ENCODE measurements at places on chromosomes 2 and 18. TPM values are rescaled to one million over a fixed set of nuclear protein-coding genes. Genes with fewer than 3 reads are reported as not detected.
A peak's percentile ranks its signal among the peaks of the same experiment; 100 is the strongest.

SKOR2 gene
- total RNA-seq = 0.38 TPM

BCL2 gene
- 9.2 TPM for total RNA-seq

DNA sequence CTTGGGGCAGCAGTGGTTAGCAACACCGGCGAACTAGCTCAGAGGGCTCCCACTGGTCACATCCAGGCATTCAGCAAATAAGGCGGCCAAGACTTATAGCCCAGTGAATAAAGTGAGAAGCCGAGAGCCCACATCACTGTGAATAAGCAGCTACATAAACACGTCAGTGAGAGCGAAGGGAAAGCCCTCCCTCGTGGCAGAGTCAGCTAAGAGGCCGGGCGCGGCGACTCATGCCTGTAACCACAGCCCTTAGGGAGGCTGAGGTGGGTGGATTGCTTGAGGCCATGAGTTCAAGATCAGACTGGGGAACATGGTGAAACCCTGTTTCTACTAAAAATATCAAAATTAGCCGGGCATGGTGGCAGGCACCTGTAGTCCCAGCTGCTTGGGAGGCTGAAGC is 5.2 kb downstream of the D2HGDH start:
- no peak for DNase-seq

PAX8 gene
- total RNA-seq = 2.1 TPM

DNA sequence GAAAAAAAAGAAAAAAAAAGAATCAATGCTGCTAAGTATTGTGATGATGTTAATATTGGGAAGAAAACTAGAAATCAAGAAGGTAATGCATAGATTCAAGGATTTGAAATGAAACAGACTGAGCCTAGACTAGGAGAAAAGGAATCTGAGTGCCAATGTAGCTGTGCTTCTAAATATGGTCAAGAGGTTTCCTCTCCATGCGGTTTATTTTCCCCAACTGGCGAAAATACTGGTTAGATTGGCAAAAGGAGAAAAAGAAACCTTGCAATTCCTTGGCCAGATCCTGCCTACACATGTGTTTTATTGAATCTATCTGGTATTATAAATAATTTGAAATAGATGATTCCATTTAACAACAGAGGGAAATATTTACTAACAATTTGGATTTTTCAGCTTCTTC is 5.7 kb downstream of the SCN3A start:
- no peak for DNase-seq

DNA sequence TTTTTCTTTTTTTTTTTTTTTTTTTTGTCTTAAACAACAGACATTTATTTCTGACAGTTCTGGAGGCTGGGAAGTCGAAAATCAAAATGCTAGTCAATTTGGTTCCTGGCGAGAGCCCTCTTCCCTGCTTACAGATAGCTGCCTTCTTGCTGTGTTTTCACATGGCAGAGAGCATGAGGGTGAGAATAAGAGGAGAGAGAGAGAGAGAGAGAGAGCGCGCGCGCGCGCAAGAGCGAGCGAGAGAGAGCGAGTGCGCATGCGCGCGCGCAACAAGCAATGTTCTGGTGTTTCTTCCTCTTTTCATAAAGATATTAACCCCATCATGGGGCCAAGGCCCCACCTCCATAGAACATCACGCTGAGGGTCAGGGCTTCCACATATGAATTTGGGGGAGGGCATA is 20.9 kb downstream of the MTCL1 start:
- DNase-seq = no peak

DLGAP1 gene
- 1.8 TPM for total RNA-seq

SMPD4 gene
- total RNA-seq = 65.6 TPM

GRCh38 chr2:112699984-112700667 is 20.7 kb upstream of the NT5DC4 start:
- no peak for DNase-seq

GRCh38 chr2:236341721-236342120 is 77.5 kb upstream of the ASB18 start:
- no peak for DNase-seq

GRCh38 chr2:110869472-110870446 is 137.4 kb downstream of the ACOXL start:
- DNase-seq = no peak

OXER1 gene
- total RNA-seq = 1.5 TPM

DNA sequence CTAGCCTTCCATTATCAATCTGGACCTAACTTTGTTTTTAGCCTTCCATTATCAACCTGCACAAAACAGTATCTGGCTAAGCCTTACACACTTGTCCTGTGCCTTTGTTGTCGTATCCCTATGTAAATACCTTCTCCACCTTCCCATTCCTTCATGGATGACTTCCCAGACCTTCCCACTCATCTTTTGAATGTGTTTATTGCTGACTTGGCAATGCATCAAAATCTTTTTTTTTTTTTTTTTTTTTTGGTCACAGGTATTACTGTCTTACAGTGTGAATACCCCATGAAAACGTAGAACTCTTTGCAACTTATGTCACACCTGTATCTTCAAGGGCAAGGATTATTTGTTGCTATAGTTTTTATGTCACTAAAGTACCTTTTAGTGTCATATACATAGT is 25.7 kb downstream of the RPE start:
- no peak for DNase-seq

- no peak for DNase-seq
Measured at GRCh38 chr2:70831861-70832260, 3.8 kb downstream of the CD207 start.

- DNase-seq = no peak
Measured at GRCh38 chr2:212873256-212873655, 278.2 kb downstream of the IKZF2 start.

OSR1 gene
- total RNA-seq = 0.26 TPM

DNA sequence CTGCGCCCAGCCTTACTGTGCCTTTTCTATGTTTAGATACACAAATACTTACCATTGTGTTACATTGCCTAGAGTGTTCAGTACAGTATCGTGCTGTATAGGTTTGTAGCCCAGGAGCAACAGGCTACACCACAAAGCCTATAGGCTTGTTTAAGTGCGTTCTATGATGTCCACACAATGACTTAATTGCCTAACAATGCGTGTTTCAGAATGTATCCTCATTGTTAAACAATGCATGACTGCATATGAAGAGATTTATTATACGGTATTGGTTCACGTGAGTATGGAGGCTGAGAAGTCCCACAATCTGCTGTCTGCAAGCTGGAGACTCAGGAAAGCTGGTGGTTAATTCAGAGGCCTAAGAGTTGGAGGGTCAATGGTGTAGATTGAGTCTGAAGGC is 46.1 kb upstream of the MGAT4A start:
- DNase-seq = no peak

DNA sequence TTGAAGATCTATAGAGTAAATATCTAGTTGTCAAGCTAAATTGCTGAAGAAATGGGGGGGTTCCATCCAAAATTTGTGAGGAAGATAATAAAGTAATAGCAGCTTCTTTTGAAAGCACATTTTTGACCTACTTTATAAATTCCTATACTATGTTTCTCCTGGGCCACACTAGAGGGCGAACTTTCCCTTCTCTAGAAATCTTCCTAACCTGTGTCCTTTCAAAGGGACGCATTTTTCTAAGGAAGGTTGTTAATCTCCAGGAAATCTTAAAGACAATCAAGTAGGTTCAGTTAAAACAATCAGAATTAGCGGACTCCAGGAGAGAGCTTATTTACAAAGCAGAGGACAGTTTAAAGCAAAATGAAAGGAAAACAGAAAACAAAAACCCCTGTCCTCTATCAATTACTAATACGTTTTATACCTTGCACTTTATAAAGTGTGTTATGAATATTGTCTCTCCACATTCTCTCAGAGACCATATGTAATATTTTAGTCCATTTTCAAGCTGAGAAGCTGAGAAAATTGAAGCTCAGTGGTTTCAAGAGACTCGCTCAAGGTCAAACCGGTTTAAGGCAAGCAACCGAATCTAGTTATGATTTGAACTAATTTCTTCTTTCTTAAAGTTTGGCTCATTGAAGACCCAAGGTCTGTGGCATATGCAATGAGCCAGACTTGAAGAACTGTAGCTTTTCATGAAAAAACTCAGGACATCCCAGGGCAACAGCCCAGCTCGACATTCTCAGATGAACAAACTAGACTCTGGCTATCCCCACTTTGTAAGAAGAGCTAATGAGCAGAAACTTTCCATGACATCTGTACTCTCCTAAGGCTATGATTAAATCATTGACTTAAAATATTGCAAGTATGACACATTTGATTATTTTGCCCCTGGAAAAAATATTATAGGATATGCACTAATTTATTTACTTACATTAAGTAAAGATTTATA is 273.6 kb downstream of the PAX3 start:
- DNase-seq = peak; percentile 14

- no peak for DNase-seq
Measured at GRCh38 chr2:109247812-109248211, 118.8 kb downstream of the SH3RF3 start.

Data from endothelial cell (in vitro differentiated cells).